ENCODE measurements at places on chromosomes 1 and 21.

DNA sequence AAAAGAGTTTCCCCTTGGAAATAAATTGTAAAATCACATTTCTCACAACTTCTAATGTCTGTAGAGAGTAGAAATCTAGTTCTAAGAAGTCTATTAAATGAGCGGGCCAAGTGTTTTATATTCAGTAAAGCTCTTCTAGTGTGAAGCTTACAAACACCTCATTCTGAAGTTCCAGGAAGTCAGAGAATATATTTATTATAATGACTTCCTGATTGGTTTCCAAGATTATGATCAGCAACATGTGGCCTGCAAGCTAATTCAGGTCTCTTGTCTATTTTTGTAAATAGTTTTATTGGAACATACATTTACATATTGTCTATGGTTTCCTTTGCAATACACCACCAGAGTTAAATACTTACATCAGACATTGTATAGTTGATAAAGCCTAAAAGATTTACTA, 603.9 kb downstream of the AMY1C start:
- no peak for DNase-seq

- DNase-seq = no peak
Observed at GRCh38 chr1:2061065-2061778, 11.0 kb downstream of the PRKCZ start.

DNA sequence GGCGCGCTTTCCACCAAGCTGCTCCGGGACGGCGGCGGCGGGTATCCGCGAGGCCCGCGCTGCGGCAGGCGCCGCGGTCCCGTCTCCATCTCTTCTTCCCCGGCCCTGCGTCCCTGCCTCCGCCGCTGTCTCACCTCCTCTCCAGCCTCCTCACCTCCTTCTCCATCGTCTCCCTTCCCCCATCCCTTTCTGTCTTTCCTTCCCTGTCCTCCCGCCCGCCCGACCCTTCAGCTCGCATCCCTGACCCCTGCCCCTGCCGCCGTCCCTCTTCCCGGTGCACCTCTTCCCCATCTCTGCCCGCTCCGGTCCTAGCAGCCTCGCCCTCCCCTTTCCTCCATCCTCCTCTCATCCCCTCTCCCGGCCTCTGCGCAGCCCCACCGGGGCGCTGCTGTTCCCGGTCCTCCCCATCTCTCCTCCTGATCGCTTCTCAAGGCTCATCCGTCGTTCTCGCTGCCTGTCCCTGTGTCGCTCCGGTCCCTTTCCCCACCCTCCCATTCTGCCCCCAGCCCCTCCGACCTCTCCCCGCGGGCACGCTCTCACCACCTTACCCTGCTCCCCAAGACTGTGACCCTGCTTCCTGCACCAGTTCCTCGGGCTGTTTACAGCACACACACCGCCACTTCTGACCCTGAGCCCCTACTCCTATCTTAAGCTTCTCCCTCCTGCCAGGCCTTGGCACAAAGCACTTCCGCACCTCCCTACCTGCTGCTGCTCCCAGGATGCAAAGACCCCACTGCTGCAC, 760 bp upstream of the NPHP4 start:
- DNase-seq = no peak

GRCh38 chr1:230170622-230171021, 103.6 kb downstream of the GALNT2 start:
- no peak for DNase-seq

DNA sequence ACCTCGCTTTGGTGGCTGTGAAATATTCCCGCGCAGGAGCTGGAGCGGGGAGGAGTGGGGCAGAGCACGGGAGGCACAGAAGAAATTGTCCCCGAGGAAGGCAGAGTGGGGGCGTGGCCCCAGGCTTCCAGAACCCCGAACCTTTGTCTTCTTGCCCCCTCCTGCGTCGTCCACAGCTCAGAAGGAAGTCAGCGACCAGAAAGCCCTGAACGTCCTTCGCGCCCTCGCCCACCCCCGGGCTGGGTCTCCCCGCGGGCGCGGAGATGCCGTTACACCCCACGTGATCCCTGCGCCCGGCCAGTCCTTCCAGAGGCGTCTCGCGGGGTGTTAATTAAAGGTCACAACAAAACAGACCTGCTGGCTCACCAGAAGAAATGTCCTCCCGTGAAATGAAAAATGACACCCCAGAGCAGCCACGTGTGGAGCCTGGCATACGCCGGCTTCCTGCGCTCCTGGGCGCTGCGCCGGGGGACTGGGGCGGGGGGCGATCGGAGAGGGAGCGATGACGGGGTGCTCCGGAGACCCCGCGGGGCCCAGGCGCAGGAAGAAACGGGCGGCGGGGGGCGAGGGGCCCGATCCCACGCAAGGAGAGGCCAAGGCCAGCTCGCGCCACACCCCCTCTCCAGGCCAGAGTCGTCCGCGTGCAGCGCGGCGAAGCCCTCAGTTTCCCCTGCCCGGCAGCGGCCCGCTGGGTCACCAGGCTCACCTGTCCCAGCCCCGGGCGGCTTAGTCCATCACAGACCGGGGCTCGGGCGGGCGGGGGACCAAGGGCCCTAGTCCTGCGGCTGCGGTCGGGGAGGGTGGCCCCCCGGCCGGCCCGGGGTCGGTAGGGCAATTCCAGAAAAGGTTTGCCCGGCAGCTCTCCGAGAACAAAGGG, 995 bp upstream of the KIF26B start:
- no peak for DNase-seq

DNA sequence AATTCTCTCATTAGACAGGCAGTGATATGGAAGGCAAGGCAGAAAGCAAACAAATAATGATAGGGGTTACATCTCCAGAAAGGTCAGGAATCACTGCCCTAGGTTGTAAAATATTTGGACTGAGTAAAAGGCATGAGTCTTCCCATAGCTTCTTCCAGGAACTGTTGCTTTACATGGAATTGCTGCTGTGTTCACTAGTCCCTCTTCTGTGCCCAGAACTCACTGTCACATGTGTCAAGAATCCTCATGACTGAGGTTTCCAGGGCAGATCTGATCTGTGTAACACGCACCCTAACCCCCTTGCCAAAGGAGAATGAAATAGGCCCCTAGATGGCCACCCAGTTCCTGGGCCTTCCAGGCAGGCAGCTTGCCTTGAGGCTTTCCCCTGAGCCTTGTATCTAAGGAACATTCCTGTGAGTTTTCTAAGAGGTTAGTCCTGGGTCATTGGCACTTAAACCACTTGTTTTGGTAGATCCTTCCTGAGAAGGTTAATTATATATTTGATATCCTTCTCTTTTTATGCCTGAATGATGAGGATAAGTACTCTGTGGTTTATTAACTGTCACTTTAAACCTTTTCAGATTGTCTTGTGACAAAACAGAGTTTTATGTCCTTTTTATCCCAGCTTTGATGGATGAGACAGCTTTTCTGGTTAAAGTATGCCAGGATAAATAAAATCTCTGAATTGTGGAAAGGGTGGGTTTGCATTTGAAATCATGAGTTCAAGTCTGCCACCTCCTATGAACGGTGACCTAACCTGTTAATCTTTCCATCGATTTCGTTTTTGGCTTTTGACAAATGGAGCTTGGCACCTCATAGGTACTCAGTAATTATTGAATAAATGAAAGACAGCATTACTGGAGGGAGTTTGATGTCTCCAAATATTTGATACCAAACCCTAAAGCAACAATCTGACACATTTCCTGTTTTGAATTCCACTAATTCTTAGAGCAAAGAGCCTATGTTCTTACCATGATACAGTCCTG, 163.3 kb downstream of the DHRS3 start:
- DNase-seq = no peak

GRCh38 chr1:154960446-154961136, 991 bp downstream of the PYGO2 start:
- DNase-seq = no peak

DNA sequence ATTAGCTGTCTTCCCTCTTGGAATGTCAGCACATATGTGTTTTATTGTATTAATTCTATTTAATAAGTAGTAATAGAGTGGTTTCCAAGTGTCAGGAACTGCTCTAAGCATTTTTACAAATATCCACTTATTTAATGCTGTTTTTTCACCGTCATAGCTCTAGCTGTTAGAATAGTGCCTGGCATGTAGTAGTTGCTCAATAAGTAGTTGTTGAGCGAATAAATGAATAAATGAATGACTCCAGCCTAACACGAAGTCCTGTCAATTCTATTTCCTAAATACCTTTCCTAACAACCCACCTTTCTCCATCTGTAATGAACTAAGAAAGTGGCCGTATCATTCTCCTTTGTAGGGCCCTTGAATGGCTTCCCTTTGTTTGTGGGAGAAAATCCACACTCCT, 312.5 kb downstream of the DISC1 start:
- DNase-seq = no peak

- no peak for DNase-seq
Observed at GRCh38 chr1:78722521-78722920, 72.9 kb downstream of the IFI44 start.

- no peak for DNase-seq
Observed at GRCh38 chr1:181102841-181103240, 14.3 kb downstream of the IER5 start.

GRCh38 chr1:171310661-171311087, 3.3 kb upstream of the FMO4 start:
- no peak for DNase-seq

GRCh38 chr1:241837901-241838300, 10.1 kb upstream of the EXO1 start:
- DNase-seq = no peak

DNA sequence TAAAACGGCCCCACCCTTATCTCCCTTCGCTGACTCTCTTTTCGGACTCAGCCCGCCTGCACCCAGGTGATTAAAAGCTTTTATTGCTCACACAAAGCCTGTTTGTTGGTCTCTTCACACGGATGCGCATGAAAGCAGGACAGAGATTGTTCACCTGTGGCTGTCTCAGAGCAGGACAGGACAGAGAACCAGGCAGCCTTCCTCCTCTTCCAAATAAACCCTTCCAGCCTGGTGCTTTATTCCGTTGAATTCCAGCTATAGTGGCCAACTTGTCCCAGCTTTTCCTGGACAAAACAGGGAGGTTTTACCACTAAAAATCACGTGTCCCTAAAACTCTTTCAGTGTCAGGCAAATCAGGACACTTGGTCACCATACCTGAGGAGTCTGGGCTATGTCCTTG, 9.5 kb upstream of the DMRTB1 start:
- DNase-seq = no peak

- DNase-seq = no peak
Observed at GRCh38 chr1:52825868-52826267, 16.7 kb upstream of the ZYG11A start.

DNA sequence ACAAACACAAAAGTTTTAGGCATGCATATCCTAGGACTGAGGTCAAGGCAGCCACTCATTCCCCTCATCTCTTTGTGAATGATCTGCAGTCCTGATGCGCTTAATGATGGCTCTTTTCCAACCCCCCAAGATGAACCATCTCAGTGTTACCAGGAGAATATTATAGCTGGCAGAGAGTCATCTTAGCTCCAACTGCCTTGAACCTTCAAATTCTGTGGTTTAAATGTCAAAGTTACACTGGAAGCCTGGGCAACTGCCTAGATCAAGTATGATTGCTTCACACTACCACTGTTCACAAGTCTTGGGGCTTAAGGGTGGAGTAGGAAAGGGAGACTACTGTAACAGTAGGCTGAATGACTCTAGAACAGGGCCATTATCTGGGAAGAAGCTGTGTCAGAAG, 8.0 kb upstream of the MYBPHL start:
- DNase-seq = no peak

DNA sequence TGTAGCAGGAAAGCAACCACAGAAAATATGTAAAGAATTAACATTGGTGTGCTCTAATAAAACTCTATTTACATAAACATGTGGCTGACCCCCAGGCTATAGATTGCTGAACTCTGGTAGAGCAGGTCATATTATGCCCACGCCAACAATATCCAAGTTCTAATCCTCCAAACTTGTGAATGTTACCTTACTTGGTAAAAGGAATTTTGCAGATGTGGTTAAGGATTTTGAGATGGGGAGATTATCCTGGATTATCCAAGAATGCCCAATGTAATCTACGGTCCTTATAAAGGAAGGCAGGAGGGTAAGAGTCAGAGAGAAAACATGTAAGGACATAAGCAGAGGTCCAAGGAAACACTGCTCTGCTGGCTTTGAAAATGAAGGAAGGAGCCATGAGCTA, 201.0 kb downstream of the USH2A start:
- no peak for DNase-seq

- peak; percentile 23 for DNase-seq
Observed at GRCh38 chr1:185345913-185346720, 29.1 kb upstream of the IVNS1ABP start.

GRCh38 chr1:70003211-70003908, 202.0 kb downstream of the LRRC40 start:
- no peak for DNase-seq

DNA sequence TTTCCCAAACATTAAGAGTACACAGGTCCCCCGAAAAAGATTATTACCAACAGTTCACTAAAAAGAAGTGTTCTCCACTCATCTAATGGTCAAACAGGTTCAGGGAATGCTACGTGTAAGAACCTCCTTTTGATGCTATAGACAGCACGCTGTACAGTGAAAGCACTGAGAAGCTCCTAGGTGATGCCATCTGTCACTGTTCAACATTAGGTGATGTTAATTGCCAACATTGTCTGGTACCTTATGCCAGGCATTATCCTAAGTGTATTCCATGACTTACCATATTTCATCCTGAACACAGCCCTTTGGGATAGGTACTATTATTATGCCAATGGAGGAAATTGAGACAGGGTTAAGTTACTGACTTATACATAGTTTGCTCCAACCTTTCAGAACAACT, 82.1 kb downstream of the DAB1 start:
- DNase-seq = no peak

GRCh38 chr1:109790735-109791494, 27.2 kb upstream of the EPS8L3 start:
- peak; percentile 43 for DNase-seq

DNA sequence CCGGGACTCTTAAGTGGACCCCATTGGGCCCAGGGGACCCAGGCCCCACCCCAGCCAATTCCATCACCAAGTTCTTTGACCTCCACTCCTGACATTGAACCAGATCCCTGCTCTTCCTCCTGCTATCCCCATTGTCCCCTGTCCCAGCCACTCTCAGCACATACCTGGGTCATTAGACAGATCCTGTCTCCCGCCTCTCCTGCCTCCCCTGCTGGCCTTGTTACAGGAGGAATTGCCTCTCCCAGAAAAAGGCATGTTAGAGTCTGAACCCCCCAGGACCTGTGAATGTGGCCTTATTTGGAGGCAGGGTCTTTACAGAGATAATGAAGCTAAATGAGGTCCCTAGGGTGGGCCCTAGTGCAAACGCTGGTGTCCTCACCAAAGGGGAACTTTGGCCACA, 301.9 kb downstream of the NPHP4 start:
- DNase-seq = no peak

DNA sequence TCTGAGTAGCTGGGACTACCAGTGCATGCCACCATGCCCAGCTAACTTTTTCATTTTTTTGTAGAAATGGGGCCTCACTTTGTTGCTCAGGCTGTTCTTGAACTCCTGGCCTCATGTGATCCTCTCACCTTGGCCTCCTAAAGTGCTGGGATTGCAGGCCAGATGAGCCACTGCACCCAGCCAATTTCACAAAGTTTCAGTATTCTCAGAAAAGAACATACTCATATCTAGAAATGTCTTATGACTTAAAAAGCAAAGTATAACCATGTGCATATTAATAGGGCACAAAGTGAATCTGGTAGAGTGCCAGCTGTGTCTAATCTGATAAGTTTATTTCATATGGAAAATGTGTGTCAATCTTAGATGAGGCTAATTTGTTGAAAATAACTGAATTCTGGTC, 87.5 kb upstream of the CACYBP start:
- no peak for DNase-seq

GRCh38 chr1:33902486-33903209, 38.8 kb downstream of the HMGB4 start:
- DNase-seq = no peak

Data from SIG-M5 (cell line).